Esophagus squamous epithelium (tissue), 5 donors: ENCODE measurements at places on chromosomes 4 and X. TPM values are rescaled to one million over a fixed set of nuclear protein-coding genes. Genes with fewer than 3 reads are reported as not detected.
A peak's percentile ranks its signal among the peaks of the same experiment; 100 is the strongest.

DNA sequence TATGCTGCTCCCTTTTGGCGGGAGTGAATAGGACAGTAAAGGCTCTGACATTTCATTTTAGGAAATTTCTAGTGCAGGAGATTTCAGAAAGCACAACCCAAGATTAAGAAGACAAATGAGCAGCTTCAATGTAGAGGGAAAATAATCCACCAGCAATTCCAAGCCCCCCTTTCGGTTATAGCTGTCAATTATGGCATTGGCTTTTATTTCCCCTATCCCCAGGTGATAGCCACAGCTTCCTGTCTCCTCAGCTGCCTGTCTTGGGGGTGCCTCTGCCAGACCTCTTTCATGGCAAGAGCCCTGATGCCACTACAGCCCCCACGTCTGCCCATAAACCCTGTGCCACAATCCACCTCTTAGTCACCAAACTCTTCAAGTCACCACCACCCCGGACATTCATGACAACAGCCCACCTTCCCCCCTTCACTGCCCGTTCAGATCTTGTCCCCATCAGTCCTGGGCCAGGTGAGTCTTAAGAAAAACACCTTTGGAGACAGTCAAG is 48.4 kb upstream of the CLNK start:
- no peak for DNase-seq
- H3K4me3 ChIP-seq = no peak overlapping the region
- H3K36me3 ChIP-seq = no peaks in the 10 kb centered on the region

Gene DUSP9
- total RNA-seq = 1.9 TPM

Gene SULT1E1
- not detected for total RNA-seq

Gene PSAPL1
- total RNA-seq = not detected

Gene SERPINA7
- not detected for total RNA-seq

DNA sequence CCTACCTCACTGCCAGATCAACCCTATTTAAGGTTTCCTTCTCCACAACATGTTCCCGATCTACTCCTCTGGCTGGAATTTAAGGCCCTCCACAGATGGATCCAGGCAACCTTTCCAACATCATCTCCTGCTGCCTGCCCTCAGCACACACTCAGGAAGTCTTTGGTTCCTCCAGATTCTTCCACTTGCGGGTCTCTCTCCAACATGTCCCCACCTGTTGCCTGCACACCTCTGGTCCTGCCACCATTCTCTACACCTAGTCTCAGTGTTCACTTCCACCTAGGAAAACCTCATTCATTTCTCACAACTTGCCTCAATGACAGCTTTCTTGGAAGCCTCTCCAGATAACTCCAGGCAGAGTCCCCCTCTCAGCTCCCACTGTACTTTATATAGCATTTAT is 80.1 kb downstream of the RTL5 start:
- peaks cover under 1% of the 10 kb centered on the region for H3K4me1 ChIP-seq
- H3K27me3 ChIP-seq = peaks cover 4% of the 10 kb centered on the region
- H3K36me3 ChIP-seq = no peaks in the 10 kb centered on the region
- no peak overlapping the region for H3K27ac ChIP-seq

Gene RPL39
- 7,901 TPM for total RNA-seq

GRCh38 chr4:185016101-185016940 is 2.0 kb upstream of the HELT start:
- peaks cover 19% of the 10 kb centered on the region for H3K4me1 ChIP-seq
- DNase-seq = no peak
- no peaks in the 10 kb centered on the region for H3K36me3 ChIP-seq
- no peak overlapping the region for H3K4me3 ChIP-seq

Gene CLDN34
- 3.1 TPM for total RNA-seq

GRCh38 chr4:39539089-39539611 is 11.9 kb upstream of the UGDH start:
- no peak overlapping the region for H3K4me3 ChIP-seq
- H3K27me3 ChIP-seq = no peaks in the 10 kb centered on the region
- DNase-seq = no peak
- H3K36me3 ChIP-seq = no peaks in the 10 kb centered on the region

- H3K27ac ChIP-seq = no peak overlapping the region
- no peaks in the 10 kb centered on the region for H3K36me3 ChIP-seq
- no peaks in the 10 kb centered on the region for H3K27me3 ChIP-seq
- no peak for DNase-seq
Measured at GRCh38 chrX:34528081-34528480, 129.0 kb downstream of the TMEM47 start.

Gene YIPF7
- total RNA-seq = not detected

GRCh38 chrX:118459494-118459893 is 36.1 kb upstream of the DOCK11 start:
- no peaks in the 10 kb centered on the region for H3K4me1 ChIP-seq
- no peak for DNase-seq

GRCh38 chrX:16771483-16772398 is 14.5 kb upstream of the TXLNG start:
- no peak for DNase-seq
- no peaks in the 10 kb centered on the region for H3K36me3 ChIP-seq
- H3K27ac ChIP-seq = peak overlapping the region; percentile 21
- H3K4me1 ChIP-seq = no peaks in the 10 kb centered on the region
- no peak overlapping the region for H3K4me3 ChIP-seq

Gene NUP62CL
- 2.5 TPM for total RNA-seq

GRCh38 chr4:93771640-93772411 is 56.7 kb upstream of the ATOH1 start:
- no peaks in the 10 kb centered on the region for H3K4me1 ChIP-seq
- DNase-seq = no peak

DNA sequence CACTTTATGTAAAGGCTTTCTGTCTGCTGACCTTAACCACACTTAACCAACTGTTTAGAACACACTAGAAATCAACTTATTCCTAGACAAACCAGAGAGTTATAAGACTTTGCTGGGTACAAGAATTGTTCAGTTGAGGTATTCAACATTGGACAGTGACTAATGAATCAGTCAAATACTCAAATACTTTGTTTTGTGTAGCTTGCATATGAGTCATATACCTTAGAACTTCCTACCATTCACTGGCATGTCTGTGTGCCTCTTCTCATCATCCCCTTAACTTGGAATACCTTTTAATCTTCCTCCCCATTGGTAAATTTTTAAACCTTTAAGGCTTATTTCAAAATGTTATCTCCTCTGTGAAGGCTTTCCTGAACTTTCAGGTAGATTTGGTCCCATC is 708.8 kb upstream of the GRIA3 start:
- H3K36me3 ChIP-seq = no peaks in the 10 kb centered on the region
- H3K27ac ChIP-seq = no peak overlapping the region
- no peaks in the 10 kb centered on the region for H3K27me3 ChIP-seq
- DNase-seq = no peak
- H3K4me1 ChIP-seq = no peaks in the 10 kb centered on the region

- no peak overlapping the region for H3K4me3 ChIP-seq
- no peaks in the 10 kb centered on the region for H3K36me3 ChIP-seq
- no peaks in the 10 kb centered on the region for H3K27me3 ChIP-seq
- DNase-seq = no peak
Measured at GRCh38 chr4:19381068-19381467, 870.6 kb upstream of the SLIT2 start.

Gene TIGD2
- total RNA-seq = 5.7 TPM

- H3K27me3 ChIP-seq = no peaks in the 10 kb centered on the region
- peak overlapping the region; percentile 73 for H3K27ac ChIP-seq
- H3K36me3 ChIP-seq = no peaks in the 10 kb centered on the region
- H3K4me3 ChIP-seq = no peak overlapping the region
- DNase-seq = no peak
Measured at GRCh38 chr4:6343939-6344408, 74.3 kb downstream of the WFS1 start.

Gene RIPPLY1
- not detected for total RNA-seq
